ENCODE measurements at places on chromosomes 6 and 20.

- no peak for DNase-seq
These were observed 571.4 kb downstream of the PRKN start for GRCh38 chr6:162156146-162156545.

GRCh38 chr6:170374571-170375444, 68.2 kb downstream of the FAM120B start:
- DNase-seq, result no peak

DNA sequence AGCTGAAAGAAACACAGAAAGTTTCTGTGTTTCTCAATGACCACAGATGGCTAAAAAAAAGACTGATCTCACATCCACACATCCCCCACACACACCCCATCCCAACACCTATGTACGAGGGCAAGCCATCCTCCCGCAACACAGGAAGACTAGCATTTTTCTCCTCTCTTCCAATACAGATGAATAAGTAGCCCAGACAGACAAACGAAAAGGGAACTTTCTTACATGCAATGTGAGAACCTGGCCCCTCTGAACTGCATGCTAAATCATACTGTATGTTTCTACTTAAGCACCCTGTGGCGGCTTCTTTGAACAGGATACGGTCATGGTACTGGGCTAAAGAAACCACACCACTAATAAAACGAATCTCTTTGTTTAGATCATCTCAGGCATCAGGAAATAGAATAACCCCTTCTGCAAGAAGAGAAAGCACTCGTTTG, 116.2 kb downstream of the GMDS start:
- DNase-seq, result no peak

- no peak for DNase-seq
These were observed 20.4 kb downstream of the MAN1A1 start for GRCh38 chr6:119328892-119329793.

- no peak for DNase-seq
These were observed 70.1 kb upstream of the RBM24 start for GRCh38 chr6:17211101-17211500.

- no peak for DNase-seq
These were observed 111.2 kb downstream of the PDE10A start for GRCh38 chr6:165551828-165552227.

- no peak for DNase-seq
These were observed 190.9 kb upstream of the MAN1A1 start for GRCh38 chr6:119540417-119540816.

DNA sequence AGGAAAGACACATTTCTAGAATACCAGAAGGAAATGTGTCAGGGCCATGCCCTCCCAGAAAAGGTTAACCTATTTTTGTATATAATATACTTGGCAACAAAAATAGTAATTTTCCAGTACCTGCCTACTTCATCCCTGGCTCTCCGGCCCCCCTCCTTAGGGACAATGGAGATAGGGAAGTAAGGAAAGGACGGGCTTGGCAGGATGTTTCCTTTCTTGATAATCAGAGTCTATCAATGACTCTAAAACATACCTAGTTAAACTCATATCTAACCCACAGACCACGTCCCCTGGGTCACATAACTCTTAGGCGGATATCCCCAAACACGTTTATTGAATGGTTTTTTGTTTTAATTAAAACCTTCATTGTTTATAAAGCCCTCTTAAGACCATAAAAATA, 11.8 kb downstream of the UQCC2 start:
- no peak for DNase-seq
